Osteoblast (primary cell): ENCODE measurements at places on chromosomes 1 and 21.
A peak's percentile ranks its signal among the peaks of the same experiment; 100 is the strongest.

DNA sequence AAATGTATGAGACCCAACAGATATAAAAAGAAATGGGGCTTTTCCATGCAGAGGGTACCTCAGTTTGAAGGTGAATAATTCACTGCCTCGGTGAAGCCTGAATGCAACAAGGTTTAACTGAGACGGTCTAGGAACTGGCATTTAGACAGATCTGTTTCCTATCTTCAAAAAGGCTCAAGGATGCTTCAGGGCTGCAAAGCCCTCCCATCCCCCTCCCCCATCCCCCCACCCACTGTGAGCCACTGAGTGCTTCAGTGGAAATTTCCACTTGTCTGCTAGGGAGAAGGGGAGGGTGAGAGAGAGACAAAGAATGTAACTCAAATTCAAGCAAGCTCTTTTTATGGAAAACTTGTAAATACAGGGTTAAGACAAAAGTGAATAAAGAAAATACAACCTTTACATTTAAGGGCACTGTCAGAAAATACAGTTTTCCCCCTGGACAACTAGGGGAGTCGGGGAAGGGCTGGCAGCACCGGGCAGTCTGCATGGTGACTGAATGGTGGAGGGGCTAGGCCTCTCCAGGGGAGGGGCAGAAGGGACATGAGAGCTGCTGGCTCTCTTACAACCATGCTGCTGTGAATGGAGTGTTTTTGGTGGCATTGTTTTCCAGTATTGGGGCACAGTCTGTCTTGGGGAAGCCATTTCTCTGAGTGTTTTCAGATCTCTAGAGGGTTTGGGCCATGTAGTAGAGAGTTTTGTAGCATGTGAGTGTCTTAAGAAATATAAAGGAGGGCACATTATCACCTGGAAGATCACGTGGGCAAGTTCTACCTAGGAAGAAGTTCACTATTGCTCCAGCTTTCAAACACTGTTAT is 56.7 kb downstream of the MRPS6 start:
- DNase-seq, result peak; percentile 32

DNA sequence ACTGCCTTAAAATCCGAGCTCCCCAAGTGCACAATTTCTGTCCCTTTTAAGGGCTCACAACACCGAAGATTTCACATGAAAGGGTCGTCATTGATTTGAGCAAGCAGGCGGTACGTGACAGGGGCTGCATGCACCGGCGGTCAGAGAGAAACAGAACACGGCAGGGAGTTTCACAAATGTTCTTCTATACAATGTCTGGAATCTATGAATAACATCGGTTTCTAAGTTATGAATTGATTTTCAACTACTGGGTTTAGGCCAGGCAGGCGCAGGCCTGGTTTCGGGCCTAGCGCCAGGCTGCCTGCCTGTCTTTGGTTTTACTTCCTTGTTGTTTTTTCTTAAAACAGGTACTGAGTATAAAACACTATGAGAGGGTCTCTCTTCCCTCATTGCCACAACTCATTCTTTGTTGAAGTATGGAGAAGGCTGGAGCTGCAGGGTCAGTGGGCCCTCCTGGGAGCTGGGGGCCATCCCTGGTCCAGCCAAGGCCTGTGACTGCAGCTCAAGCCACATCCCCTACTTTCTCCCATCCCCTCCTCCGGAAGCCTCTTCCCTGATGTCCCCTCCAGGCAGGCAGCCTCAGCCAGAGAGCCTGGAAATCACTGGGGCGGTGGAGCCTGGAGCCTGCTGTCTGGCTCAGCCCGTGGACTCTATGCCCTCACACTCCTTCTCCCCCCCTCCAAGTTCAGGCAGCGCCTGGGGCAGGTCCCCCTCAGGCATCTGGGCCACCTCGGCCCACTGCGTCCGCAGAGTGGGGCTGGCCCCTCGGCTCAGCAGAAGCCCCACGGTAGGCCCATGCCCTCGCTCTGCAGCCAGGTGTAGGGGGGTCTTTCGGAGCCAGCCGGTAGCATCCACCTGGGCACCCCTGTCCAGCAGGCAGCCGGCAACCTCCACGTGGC is 2.4 kb downstream of the ANKRD65 start:
- DNase-seq, result peak; percentile 83

DNA sequence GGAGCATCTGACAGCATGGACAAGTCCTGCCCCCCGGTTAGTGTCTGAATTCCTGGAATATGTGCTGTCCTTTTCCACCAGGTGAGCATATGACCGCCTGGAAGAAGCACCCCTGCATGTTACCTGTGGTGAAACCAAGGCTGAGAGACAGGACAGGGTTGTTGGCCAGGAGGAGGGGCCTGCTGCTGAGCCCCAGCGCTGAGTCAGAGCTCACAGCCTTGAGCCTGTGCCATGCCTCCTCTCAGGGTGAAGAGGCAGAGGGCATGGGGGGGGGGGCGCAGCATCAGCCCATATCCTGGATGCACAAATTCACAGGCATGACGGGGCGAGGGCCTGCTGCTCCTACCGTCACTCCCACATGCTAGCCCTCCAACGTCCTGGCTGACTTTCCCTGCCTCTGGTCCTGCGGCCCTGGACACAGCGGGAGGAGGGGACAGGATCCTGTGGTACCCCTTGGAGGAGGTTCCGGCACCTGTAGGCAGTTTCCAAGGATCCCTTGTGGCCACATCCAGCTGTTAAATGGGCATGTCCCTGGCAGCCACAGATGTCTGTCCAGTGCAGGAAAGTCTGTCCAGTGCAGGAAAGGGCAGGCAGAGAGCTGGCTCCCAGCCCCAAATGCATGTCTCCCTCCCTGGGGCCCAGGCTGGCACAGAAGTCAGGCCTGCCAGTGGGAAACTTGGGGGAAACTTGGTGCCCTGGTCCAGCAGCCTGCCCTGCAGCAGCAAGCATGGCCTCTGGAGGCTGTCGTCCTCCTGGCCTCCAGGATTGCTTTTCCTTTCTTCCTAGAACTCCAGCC is 23.9 kb downstream of the TTC34 start:
- peak; percentile 74 for DNase-seq

DNA sequence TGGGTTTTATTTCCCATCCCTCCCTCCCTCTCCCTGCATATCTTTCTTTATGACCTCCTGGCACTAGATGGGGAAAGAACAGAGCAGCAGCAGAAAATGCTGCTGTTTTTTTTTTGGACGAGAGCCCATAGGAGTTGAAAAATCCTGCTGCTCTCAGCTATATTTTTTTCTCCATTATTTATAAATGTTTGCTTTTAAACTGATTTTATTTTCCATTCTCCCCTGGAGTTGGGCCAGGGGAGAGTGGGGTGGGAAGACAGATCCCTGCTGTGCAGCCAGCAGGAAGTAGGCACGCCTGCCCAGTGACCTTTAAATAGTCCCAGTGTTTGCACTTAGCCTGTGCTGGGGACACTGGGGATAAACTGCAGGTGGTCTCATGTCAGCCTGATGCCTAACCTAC is 17.4 kb downstream of the SFT2D2 start:
- DNase-seq, result no peak

- no peak for DNase-seq
These were observed 284.2 kb downstream of the GRIK1 start for GRCh38 chr21:29655577-29655976.

GRCh38 chr1:22969304-22969709 is 3.4 kb downstream of the LACTBL1 start:
- peak; percentile 78 for DNase-seq

DNA sequence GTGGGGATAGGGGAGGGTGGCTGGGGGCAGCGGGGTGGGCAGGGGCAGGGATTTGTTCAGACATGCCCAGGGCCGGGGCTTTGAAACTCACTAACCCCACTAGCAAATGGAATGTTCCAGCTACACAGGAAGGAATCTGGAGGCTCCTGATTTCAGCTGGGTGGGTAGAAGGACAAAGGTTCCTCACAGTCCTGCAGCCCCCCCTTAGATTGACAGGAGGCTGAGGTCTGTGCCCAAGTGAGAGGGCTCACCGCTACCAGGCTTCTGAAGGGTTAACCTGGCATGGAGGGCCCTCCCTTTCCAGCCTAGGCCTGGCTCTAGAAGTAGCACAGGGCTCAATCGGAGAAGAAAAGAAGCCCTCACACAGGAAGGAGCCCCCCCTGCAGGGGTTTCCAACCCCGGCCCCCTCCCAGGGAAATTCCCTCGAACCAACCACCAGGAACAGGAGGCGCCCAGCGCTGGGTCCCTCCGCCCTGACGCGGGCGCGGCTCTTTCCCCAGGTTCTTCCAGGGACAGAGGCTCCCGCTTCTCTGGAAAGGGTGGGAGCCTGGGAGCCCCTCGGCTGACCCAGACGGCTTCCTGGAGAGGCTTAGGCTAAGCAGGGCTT is 3.3 kb downstream of the EPHA2 start:
- DNase-seq, result peak; percentile 88

GRCh38 chr21:40765811-40766210 is 81.1 kb downstream of the DSCAM start:
- no peak for DNase-seq

DNA sequence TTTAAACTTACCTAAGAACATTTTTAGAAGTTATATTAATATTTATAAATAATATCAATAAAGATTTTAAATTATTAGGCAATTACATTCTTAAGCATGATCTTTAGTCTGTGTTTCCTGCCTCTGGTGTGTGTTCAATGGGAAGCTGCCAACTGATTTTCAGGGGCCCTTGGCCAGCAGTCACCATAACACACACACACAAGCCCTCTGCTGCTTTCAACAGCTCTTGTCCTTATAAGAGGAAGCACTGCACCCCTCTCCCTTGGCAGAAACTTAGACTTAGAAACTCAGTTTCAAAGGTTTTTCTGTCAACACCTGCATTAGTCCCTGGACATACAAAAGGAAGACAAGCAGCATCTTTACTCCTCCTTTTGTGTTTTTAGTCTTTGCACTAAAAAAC is 81.4 kb downstream of the VAV3 start:
- no peak for DNase-seq

GRCh38 chr1:205493241-205494085 is 11.0 kb upstream of the CDK18 start:
- peak; percentile 97 for DNase-seq

DNA sequence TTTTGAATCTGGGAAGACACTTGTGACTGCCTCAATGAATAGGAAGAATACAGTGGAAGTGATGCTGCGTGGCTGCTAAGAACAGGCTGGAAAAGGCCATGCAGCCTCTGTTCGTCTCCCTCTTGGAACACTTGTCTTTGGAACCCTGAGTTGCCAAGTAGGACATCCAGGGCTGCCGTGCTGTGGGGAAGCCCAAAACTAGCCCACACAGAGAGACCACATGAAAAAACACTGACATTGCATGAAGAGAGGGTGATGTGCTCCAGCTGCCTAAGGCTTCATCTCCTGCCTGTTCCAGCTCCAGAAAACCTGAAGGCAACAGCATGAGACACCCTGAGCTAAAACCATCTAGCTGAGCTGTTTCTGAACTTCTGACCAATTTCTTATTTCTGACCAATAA is 61.1 kb upstream of the GNG4 start:
- no peak for DNase-seq

DNA sequence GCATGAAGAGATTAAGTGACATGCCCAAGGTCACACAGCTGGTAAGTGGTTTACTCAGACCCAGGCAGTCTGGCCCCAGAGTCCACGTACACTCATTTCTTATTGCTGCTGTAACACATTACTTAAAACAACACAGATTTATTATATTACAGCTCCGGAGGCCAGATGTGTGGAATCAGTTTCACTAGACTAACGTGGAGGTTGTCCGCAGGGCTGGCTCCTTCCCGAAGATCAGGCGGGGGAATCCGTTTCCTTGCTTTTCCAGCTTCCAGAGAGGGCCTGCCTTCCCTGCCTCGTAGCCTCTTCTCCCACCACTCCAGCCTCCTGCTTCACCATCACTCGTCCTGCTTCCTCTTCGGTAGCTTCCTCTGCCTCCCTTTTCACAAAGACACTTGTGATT is 81.2 kb downstream of the KCNN3 start:
- DNase-seq, result no peak

DNA sequence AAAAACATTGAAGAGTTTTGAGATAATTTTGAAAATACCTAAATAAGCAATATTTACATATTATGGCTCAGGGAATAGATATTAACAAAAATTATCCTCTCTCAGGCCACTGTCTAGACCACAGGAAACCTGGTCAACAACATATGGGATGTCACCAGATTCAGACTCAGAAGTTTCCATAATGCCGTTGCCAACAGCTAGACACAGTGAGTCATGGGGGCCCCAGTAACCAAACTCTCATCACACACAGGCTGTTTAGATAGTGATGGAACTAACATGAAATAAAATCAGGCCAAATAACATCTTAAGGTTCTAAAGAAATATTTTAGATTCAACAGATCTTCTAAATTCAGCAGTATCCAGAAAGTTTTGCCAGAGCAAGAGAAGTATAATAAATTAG is 681.7 kb upstream of the ADAMTS5 start:
- DNase-seq, result peak; percentile 21

DNA sequence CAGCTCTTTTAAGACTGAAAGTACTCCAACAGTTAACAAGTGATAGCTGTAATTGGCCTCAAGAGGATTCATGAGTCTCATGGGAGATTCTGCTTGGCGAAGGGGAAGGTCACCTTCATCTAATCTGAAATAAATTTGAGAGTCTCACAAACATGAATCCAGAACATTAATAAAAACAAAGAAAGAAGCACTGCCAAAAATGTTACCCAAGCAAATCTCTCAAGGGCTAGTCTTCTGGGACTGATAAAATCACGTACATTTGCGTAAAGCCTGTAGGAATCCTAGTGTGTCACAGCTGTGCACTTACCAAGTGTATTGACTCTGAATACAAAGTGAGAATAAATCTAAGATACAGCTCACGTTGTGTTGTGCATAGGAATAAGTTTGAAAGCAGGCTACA is 21.2 kb upstream of the NUF2 start:
- DNase-seq, result no peak

GRCh38 chr1:167517535-167518330 is 596 bp downstream of the CD247 start:
- DNase-seq, result no peak

DNA sequence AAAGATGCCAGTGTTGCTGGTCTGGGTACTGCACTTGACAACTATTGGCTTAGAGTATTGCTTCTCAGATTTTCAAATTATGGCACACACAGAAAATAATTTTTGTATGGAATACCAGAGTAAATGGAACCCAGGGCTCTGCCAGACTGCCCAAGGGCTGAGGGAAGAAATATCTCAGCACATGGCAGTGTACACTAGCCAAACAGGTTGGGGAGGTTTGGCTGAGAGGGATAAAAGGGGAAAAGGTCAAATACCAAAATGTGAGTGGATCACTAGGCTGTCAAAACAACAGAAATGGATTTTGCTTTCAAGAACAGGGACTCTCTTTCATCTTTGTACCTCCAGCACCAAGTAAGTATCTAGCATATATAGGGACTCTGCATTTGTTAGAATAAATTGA is 3.0 kb upstream of the RGS8 start:
- DNase-seq, result no peak

- DNase-seq, result peak; percentile 23
These were observed 10.7 kb upstream of the DNASE2B start for GRCh38 chr1:84387480-84388163.
